Posterior vena cava (tissue), 2 donors: ENCODE measurements at places on chromosomes 2 and 18. TPM values are rescaled to one million over a fixed set of nuclear protein-coding genes. Genes with fewer than 3 reads are reported as not detected.

DNA sequence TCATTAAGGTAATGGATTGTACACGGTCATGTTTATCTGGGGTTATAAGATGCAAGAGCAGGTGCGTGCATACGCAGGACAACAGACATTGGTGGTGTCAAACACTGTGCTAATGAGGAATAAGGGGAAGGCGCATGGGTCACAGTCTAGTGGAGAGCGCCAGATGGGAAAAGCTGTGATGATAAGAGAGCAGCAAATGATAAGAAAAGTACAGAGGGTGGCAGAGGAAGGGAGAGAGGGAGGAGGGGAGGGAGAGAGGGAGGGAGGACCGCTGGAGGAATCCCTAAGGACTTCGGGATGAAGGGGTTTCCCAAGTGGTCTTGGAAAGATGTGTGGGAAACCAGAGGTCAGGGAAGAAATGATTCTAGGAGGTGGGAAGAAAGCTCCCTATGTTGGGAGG, 2.9 kb downstream of the TNFRSF11A start:
- no peak for DNase-seq

DNA sequence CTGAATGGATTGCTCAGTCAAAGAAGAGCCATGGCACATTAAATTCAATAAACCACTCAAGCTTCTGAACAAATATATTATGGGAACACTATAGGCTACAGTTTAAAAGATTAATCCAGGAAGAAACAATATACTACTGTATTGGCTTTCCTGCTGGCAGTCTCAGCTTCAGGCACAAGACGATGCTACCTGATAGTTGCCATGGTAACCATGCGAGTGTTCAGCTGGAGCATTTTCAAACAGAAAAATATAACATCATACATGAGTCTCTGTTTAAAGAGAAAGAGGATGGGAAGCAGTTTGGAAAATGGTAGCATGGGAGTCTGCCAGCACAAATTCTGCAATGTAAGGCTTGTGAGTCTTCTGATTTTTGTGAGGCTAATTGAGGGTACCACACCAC, 65.9 kb upstream of the CPO start:
- DNase-seq: no peak

GRCh38 chr2:98902209-98903063, 33.6 kb downstream of the CRACDL start:
- DNase-seq: peak; percentile 62

DNA sequence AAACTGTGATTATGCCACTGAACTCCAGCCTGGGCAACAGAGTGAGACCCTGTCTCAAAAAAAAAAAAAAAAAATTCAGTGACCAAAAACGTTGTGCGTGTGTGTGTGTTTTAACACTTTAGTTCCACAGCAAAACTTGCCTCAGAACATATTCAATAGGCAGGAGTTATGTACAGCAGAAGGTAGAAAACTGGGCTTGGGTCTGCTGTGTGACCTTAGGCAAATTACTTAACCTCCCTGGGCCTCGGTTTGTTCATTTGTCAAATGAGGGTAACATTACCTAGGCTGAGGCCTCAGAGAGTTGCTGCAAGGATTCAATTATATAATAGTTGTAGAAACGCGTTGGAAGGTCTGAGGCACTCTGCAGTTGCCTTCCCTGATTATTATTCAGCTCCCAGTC, 10.3 kb upstream of the SCG2 start:
- DNase-seq: no peak

GRCh38 chr2:203893840-203894239, 26.3 kb downstream of the CTLA4 start:
- no peak for DNase-seq

GRCh38 chr2:74530239-74531187, 780 bp downstream of the HTRA2 start:
- peak; percentile 88 for DNase-seq

Gene BCL11A
- total RNA-seq: 0.71 TPM
